ENCODE measurements at places on chromosomes 7 and 10. TPM values are rescaled to one million over a fixed set of nuclear protein-coding genes. Genes with fewer than 3 reads are reported as not detected.

Gene SLC13A1
- total RNA-seq = not detected

Gene PTPN20
- total RNA-seq = not detected

Gene NRG3
- not detected for total RNA-seq

Gene NPFFR1
- total RNA-seq = not detected

GRCh38 chr10:58642283-58642682 is 129.6 kb downstream of the BICC1 start:
- DNase-seq = peak; percentile 67

GRCh38 chr7:157475095-157475494 is 138.3 kb downstream of the DNAJB6 start:
- no peak for DNase-seq

DNA sequence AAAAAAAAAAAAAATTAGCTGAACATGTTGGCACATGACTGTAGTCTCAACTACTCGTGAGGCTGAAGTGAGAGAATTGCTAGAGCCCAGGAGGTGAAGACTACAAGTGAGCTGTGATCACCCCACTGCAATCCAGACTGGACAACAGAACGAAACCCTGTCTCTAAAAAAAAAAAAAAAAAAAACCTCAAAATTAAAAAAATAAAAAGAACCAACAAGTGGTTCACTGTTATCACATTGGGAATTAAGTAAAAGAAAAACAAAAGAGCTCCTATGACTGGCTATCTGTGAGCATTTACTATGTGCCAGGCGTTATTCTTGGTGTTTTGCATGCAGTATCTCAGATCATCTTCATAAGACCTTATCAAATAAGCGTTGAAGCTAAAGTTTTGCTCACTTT is 66.0 kb downstream of the ANLN start:
- DNase-seq = no peak

DNA sequence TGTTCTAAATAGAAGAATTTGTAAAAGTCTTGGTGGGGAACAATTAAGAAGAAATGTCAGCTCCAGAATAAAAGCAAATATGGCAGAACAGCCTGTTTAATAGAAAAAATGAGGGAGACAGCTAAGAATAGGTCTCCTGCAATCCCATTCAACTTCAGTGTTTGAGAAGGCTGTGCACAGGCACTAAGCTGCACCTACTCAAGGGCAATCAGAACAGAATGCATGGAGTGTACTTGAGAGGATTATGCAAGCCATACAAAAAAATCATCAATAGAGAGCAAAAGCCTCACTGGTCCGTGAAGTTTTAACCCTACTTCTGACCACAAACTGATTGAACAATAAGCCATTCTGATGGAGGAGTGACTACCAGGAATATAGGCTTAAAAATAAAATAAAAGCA is 690.7 kb upstream of the PCDH15 start:
- DNase-seq = no peak

DNA sequence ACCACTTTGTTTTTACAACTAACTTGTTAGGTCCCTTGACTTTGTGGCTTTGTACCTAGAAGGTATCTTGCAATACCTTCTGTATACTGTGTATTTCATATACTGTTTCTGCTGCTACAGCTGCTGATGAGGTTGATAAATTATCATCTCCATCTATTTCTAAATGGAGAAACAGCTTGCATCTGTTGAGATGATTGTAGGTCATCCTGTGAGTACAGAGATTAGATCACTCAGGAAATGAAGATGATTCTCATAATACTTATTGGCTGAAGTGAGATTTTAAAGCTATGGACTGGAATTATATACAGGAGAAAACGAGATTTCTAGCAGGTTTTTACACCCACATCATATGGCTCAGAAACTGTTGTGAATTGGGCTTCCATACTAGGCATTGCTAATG is 280.5 kb downstream of the KCND2 start:
- no peak for DNase-seq

Gene TMEM106B
- total RNA-seq = 120 TPM

DNA sequence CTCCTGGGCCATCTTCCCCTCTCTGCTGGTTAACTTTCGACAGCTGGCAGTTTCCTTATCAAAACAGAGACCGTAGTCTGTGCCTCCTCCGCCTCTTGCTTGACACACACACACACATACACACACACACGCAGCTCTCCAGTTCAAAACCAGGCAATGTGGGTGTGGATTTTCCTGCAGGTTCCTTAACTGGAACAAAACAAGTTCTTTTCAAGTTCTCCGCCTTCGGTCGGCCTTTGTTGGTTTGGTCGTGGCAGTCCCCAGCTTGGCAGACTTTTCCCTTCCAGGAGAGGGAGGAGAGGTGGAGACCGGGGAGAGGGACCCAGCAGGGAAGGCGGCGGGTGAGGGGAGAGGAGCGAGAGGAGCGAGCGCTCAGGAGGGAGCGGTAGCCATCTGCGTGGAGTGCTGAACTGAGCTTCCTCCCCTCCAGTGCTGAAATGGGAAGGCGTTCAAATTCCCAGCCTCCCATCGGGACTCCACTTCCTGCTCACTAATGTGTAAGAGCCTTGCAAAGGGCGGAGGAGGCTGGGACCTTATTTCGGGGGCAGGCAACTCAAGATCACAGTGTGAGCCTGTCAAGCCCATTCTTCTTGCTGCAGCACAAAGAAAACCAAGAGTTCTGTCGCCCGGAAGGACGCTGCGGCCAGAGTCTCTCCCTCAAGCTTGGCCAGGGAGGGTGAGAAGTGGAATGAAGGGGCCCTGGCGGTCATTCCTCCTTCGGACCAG is 120.6 kb downstream of the PRPF18 start:
- peak; percentile 93 for DNase-seq

DNA sequence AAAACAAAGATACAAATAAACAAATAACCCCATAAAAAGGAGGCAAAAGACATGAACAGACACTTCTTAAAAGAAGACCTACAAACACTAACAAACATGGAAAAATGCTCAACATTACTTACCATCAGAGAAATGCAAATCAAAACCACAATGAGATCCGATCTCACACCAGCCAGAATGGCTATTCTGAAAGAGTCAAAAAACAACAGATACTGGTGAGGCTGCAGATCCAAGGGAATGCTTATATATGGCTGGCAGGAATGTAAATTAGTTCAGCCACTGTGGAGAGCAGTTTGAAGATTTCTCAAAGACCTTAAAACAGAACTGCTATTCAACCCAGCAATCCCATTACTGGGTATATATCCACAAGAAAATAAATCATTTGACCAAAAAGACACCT is 80.4 kb upstream of the NRP1 start:
- no peak for DNase-seq

GRCh38 chr7:77383333-77383740 is 32.8 kb downstream of the GSAP start:
- no peak for DNase-seq

Gene AKAP9
- 30.9 TPM for total RNA-seq

- DNase-seq = peak; percentile 77
Observed at GRCh38 chr7:51374936-51375335, 58.3 kb upstream of the COBL start.

Gene ASIC3
- total RNA-seq = 0.53 TPM

DNA sequence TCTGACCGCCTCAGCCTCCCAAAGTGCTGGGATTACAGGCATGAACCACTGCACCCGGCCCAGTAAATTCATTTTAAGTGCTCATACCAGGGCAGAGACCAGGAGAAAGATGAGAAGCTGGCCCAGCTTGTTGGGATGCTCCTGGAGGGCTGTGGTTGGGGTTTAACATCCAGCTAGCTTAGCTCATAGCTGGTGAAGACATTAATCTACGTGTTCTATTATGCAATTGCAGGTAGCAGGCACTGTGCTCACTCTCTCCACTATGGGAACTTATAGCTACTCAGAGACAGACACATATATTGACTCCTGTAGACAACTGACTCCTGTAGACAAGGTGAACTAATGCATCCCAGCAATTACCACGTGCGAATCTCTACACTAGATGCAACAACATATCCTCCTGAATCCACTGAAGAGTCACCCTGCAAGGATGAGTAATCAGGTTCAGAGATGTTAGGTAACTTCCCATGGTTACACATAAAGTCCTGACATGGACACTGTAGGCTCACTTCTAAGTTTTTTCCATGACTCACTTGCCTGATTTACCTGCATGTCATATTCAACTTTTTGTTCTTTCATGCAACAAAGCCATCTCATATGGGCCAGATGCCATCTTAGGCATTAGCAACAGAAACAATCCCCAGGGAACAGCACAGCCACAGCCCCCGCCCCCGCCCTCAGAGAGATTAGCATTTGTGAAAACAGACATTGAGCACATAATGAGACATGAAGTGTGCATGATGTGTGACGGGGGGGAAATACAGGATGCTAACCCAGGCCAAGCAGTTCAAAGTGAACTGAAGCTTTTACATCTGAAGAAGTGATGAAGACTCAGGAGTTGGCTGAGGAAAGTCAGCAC is 37.2 kb downstream of the ERLIN1 start:
- DNase-seq = peak; percentile 34

Data from A172 (cell line).